ENCODE measurements at places on chromosomes 3 and 15.

DNA sequence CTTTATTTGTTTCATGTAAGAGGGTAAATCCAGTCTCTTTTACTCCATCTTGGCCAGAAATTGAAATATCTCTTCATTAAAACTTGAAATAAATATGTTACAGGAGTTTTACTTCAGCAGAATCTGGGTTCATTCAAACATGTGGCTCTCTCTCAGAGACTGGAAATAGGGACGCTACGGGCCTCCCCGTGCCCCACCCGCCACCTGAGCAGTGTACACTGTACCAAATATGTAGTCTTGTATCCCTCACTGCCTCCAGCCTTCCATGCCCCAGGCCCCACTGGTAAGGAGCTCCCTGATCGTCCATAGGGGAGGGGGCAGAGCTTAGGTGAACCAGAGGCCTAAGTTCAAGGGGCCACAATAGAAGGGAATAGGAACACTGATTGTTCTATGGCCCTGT is 36.0 kb downstream of the RPL39L start:
- DNase-seq = no peak

GRCh38 chr3:63582943-63583500 is 69.5 kb upstream of the SNTN start:
- no peak for DNase-seq

- DNase-seq = no peak
Observed at GRCh38 chr3:159829056-159829455, 159.6 kb upstream of the IL12A start.

DNA sequence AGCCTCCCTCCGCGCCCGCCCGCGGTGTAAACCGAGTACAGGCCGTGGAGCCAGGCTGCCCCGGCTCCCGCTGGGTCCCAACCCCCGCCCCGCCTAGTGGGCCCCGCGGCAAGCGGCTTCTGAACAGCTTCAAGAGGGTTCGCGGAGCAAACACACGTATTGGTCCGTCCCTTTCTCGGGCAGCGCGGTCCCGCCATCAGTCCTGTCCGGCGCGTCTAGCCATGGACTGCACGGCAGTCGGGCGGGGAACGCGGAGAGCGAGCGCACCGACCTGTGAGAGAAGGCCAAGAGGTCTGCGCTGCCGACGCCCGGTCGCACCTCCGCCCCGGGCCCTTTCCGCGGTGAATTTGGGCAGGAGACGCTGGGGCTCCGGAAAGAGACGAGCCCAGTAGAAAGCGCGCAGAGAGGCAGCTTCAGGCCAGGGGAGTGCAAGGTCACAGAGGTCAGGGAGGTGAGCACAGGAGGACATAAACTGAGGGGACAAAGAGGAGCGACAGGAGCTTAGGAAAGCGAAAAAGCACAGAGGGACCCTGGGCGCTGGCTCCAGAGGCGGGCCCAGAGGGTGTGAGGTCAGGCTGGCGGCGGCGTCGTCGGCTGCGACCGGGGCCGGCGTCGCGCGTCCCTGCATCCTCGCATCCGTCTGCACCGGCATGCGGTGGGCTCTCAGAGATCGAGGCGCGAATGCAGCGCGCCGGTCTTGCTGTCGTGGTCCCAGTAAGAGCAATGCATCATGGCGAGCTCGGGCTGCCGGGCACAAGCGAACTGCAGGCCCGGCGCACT is 1.8 kb downstream of the FOXL2 start:
- DNase-seq = no peak

- DNase-seq = no peak
Observed at GRCh38 chr3:125143538-125143937, 69.0 kb downstream of the SLC12A8 start.

Data from sciatic nerve (tissue), 2 donors.